ENCODE measurements at places on chromosomes 11 and 22. TPM values are rescaled to one million over a fixed set of nuclear protein-coding genes. Genes with fewer than 3 reads are reported as not detected.

The MPEG1 gene
- total RNA-seq, result 1.2 TPM

The E2F8 gene
- 16.5 TPM for total RNA-seq

The RAG2 gene
- not detected for total RNA-seq

The IL18 gene
- not detected for total RNA-seq

GRCh38 chr11:68412593-68413475, 47.7 kb upstream of the PPP6R3 start:
- H3K36me3 ChIP-seq, result no peaks in the 10 kb centered on the region
- DNase-seq, result no peak
- no peaks in the 10 kb centered on the region for H3K4me1 ChIP-seq

DNA sequence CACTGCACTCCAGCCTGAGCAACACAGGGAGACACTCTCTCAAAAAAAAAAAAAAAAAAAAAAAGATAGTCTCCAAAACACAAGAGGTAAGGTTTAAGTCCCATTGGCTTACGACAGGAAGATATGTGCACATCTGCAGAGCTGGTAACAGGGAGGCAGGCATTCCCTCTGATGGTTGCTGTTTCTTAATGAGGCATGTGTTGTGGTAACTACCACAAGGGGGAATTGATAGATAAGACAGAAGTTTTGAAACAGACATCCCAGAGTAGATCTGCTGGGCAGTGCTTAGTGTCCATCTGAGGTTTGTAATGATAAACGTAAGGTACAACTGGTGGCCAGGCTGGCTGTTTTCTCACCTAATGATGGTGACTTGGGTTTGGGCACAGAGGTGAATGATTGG, 4.7 kb downstream of the EIF1AD start:
- no peaks in the 10 kb centered on the region for H3K27me3 ChIP-seq
- H3K4me1 ChIP-seq, result peaks cover 12% of the 10 kb centered on the region
- no peak overlapping the region for H3K4me3 ChIP-seq
- H3K36me3 ChIP-seq, result peaks cover 33% of the 10 kb centered on the region

- H3K36me3 ChIP-seq, result no peaks in the 10 kb centered on the region
- H3K27me3 ChIP-seq, result no peaks in the 10 kb centered on the region
- H3K4me3 ChIP-seq, result no peak overlapping the region
- no peak for DNase-seq
Measured at GRCh38 chr11:19537803-19538453, 174.7 kb upstream of the NAV2 start.

DNA sequence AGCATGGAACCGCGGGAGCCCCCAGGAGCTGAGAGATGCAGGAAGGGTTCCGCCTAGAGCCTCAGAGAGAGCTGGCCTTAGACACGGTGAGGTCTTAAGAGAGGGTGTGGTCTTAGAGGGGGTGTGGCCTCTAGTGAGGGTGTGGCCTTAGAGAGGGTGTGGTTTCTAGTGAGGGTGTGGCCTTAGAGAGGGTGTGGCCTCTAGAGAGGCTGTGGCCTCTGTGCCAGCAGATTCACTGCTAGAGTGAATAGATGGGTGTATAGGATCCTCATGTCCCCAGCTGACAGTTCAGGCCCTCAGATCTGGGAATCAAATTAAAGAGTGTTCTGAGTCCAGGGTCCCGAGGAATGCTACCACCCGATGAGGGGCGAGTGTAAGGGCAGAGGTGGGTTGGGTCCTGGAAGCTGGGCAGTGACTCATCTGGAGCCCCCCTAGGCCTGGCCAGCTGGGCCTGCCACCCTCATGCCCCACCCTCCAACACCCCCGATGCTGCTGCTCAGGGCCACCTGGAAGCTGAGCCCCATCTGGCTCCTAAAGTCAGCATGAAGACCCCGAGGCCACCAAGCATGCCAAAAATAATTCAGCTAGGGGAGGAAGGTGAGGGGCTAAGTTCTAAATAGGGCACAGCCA, 49.5 kb downstream of the IGF2 start:
- no peak overlapping the region for H3K27ac ChIP-seq
- H3K4me1 ChIP-seq, result peaks cover 12% of the 10 kb centered on the region
- no peak for DNase-seq
- no peaks in the 10 kb centered on the region for H3K36me3 ChIP-seq
- H3K4me3 ChIP-seq, result no peak overlapping the region
- peaks cover 3% of the 10 kb centered on the region for H3K27me3 ChIP-seq

- peak within 1 kb of the TSS; percentile 91 for H3K27ac ChIP-seq
- H3K4me1 ChIP-seq, result peaks cover 48% of the 10 kb centered on the region
- H3K36me3 ChIP-seq, result peaks cover 15% of the 10 kb centered on the region
- peak within 1 kb of the TSS; percentile 100 for H3K4me3 ChIP-seq
- DNase-seq, result peak; percentile 83
Measured at GRCh38 chr22:37244114-37244921, at the start of gene RAC2. RAC2 (minus strand) TSS chr22:37244269; CDS start chr22:37244148, 121 bp downstream.

DNA sequence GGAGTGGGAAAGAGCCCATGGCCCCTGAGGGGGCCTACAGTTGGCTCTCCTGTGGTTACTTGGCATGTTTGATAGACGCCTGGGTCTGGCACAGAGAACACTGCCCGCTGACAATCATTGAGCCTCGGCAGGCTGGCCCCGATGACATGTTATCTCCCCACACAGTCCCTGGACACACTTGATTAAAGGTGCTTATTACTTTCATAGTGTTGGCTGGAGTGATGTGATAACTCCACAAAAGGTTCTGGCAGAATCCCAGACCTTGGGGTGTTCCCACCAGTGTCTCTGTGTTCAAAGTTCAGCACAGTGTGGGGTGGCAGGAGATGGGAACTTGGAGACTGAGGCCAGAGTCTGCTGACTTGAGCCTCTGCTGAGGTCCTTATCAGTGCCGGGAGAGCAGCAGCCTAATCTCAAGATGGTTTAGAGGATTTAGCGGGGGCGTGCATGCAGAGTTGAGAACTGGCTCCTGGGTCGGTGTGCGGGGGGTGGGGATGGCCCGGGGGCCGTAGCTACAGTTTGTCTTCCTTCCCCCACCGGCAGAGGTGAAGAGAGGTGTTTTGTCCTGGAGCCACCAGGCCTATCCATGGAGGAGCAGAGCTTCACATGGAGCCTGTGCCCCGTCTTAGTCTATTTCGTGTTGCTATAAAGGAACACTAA, 22.5 kb downstream of the PARVB start:
- H3K4me1 ChIP-seq, result no peaks in the 10 kb centered on the region
- DNase-seq, result no peak
- H3K27ac ChIP-seq, result no peak overlapping the region
- H3K4me3 ChIP-seq, result no peak overlapping the region
- no peaks in the 10 kb centered on the region for H3K36me3 ChIP-seq
- H3K27me3 ChIP-seq, result no peaks in the 10 kb centered on the region

DNA sequence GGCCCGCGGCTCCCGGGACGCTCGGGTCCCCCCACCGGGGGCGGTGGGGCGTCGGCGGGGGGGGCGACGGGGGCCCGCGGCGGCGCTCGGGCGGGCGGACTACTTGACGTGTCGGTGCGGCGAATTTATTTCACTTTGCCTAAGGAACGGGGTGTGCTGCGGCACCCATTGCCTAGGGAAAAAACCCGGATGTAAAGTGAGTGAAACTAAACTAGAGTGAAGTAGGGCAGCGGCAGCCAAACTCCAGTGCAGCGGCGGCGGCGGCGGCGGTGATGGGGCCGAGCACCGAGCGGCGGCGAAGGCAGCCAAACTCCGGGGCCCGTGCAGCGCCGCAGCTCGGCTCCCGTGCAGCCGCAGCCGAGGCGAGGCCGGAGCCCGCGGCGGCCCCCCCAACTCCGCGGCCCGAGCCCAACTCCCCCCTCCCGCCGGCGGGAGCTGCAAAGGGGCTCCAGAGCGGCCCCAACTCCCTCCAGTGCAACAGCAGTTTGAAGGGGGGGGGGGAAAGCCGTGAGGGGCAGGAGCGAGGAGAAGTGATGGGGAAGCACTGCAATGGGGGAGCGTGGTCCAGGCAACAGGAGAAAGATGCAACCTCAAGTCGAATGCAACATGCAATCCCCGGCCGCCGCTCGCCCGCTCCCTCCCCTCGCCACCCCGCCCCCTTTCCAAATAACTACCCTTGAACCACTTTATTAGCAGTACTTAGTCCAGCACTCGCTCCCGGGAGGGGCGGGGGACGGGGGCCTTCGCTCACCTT, 647 bp upstream of the PHF21A start:
- no peaks in the 10 kb centered on the region for H3K36me3 ChIP-seq
- peak; percentile 82 for DNase-seq
- H3K4me1 ChIP-seq, result peaks cover 21% of the 10 kb centered on the region
- peak overlapping the region; percentile 52 for H3K4me3 ChIP-seq
- H3K27me3 ChIP-seq, result no peaks in the 10 kb centered on the region

GRCh38 chr22:37491559-37492427, 5.6 kb upstream of the MFNG start:
- peaks cover 29% of the 10 kb centered on the region for H3K4me1 ChIP-seq
- no peak for DNase-seq
- H3K27me3 ChIP-seq, result no peaks in the 10 kb centered on the region
- no peak overlapping the region for H3K27ac ChIP-seq
- no peaks in the 10 kb centered on the region for H3K36me3 ChIP-seq
- H3K4me3 ChIP-seq, result no peak overlapping the region

GRCh38 chr11:84819537-84819936, 807.6 kb downstream of the DLG2 start:
- no peaks in the 10 kb centered on the region for H3K27me3 ChIP-seq
- no peak overlapping the region for H3K4me3 ChIP-seq
- H3K27ac ChIP-seq, result no peak overlapping the region
- DNase-seq, result no peak
- H3K36me3 ChIP-seq, result no peaks in the 10 kb centered on the region

DNA sequence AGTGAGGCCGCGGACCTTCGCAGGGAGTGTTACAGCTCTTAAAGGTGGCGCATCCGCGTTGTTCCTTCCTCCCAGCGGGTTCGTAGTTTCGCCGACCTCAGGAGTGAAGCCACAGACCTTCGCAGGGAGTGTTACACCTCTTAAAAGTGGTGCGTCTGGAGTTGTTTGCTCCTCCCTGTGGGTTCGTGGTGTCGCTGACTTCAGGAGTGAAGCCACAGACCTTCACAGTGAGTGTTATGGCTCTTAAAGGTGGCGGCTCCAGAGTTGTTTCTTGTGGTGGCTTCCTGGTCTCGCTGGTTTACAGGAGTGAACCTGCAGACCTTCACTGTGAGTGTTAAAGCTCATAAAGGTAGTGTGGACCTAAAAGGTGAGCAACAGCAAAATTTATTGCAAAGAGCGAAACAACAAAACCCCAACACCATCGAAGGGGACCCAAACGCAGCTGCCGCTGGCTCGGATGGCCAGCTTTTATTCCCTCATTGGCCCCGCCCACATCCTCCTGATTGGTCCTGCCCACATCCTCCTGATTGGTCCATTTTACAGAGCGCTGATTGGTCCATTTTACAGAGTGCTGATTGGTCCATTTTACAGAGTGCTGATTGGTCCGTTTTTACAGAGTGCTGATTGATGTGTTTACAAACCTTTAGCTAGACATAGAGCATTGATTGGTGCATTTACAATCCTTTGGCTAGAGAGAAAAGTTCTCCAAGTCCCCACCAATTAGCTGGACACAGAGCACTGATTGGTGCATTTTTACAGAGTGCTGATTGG, 1.2 kb upstream of the TMEM45B start:
- peak overlapping the region; percentile 42 for H3K4me3 ChIP-seq
- no peaks in the 10 kb centered on the region for H3K27me3 ChIP-seq
- H3K4me1 ChIP-seq, result peaks cover 21% of the 10 kb centered on the region
- peak; percentile 69 for DNase-seq

DNA sequence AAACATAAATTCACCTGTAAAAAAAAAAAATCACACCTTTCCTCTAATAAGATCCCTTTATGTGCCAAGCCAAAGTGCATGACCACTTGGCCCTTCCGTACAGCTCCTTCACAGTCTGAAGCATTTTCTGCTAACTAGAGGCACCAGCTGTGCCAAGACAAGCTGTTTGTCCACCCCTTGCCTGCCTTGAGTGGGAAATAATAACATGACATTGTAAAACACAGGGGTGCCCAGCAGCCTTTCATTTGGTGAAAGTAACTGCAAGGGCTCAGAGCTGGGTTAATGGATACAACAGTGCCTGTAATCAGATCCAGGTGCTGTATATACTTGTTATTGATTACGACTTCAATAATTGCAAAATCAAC, 59.2 kb downstream of the DDIAS start:
- no peaks in the 10 kb centered on the region for H3K36me3 ChIP-seq
- H3K27me3 ChIP-seq, result no peaks in the 10 kb centered on the region
- peak overlapping the region; percentile 70 for H3K27ac ChIP-seq
- DNase-seq, result no peak

Data from CD8-positive, alpha-beta memory T cell (primary cell).